ENCODE measurements at places on chromosomes 3 and 15.

DNA sequence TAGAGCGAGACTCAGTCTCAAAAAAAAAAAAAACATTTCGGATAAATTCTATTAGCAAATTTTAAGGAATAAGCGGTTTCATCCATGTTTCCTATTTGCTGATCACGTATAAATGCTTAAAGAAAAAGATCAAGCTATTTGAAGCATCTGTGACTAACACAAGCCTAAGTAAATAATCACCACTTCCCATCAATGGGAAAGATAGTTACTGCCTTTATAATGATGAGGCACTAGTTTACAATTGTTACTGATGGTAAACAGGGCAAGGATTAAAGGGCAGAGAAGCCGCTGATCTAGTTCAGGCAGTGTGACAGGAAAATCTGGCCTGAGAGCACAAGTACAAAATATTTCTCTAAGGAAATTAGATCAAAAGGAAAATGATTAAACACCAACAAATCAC lies 13.7 kb downstream of the CLPX start:
- DNase-seq: no peak

- no peak for DNase-seq
Measured at GRCh38 chr3:169676925-169677537, 13.5 kb upstream of the MECOM start.

DNA sequence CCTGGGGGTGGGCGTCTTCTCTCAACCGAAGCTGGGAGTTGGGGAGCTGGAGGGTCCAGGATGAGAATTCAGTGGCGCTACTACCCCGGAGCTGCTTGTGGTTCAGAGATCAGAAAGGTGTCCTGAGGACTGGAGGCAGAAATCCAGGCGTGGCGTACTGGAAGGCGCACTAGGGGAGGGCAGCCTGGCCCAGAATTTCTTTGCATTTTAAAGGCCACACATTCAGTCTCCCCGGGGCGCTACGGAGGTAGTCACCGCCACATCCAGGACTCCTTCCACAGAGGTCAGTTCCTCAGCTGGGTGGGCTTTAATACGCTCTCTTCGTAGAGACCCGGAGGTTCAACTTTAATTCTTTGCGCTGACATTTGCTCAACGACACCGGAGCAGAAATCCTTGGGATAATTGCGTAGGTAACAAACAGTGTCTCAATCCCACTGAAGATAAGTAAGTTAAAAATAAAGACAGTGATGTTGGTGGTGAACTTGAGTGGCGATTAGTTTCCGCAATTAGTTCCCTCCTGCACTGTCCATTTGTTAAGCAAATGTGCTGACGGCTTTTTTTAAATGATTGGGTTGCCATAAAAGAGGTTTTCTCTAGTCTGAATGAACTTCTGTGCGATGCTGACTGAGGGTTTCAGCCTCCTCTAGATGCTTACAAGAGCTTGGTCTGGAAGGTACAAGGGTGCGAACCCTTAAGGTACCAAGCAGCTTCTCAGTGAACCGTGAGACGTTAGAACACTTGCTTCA lies 535 bp downstream of the MCTP2 start:
- no peak for DNase-seq

DNA sequence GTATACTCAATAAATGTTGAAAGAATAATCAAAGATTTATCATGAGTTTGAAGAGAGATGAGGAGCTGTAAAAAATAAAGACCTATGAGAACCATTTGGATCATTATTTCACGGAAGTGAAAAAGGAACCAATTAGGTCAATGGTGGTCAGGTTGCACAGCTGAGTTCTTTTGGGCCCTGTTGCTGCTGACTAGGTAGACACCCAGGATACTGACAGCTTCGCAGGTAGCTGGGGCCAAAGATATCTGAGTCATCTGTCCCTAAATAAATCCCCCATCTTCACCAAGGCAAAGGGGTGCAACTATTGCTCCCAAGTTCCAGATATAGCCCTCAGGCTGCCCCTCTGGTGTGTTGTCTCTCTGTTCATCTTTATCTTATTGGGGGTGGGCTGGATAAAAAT lies 5.0 kb upstream of the ARL14 start:
- no peak for DNase-seq

DNA sequence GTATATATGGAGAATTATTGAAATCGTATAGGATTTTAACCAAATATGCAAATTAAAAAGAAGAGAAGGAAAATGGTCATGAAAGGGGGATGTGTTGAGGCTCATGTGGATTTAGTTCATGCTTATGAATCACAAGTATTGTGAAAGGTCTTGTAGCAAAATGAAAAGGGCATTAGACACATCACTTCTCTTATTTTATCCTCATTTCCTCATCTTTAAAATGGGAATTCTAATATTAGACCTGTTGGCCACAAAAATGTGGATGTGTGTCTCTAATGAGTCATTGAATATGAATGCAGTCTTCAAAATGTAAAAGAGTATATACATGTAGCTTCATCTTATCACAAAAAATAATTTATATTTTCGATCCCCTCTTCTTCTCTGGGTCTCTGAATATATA lies 14.9 kb upstream of the ALCAM start:
- no peak for DNase-seq

All from stimulated activated CD8-positive, alpha-beta memory T cell treated with anti-CD3 and anti-CD28 coated beads, Interleukin-4, amount 100 ng/mL, for 4 hours (primary cell).